Stimulated activated CD4-positive, alpha-beta T cell treated with anti-CD3 and anti-CD28 coated beads, Interleukin-1b, Interleukin-23, amount 100 ng/mL, for 4 hours (primary cell): ENCODE measurements at places on chromosomes 3 and 15.

DNA sequence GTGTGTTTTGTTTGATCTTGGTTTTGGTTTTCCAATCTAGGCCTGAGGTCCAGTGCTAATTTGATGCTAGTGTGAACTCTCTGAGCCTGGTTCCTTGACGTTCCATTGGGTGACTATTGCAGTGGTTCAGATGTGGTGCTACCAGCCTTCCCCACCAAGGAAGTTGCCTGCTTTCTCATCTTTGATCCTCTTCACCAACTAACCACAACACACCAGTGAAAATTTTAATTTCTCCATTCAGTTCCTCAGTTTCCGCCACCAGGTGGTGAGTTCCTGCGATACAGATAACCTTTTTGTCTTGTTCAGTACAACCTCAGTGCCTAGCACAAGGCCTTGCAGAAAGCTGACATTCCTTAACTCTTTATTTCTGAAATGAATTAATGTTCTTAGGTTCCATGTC lies 337.4 kb upstream of the TPRG1 start:
- peak; percentile 3 for DNase-seq

GRCh38 chr3:69219101-69219708 lies 96.8 kb upstream of the LMOD3 start:
- DNase-seq: no peak

GRCh38 chr3:49747792-49748480 lies 24.2 kb upstream of the GMPPB start:
- DNase-seq: no peak

- no peak for DNase-seq
Measured at GRCh38 chr3:183131186-183131725, 31.3 kb downstream of the LAMP3 start.

GRCh38 chr15:80904998-80905397 lies 84.6 kb downstream of the MESD start:
- no peak for DNase-seq

- no peak for DNase-seq
Measured at GRCh38 chr15:96457841-96458240, 127.3 kb downstream of the NR2F2 start.

DNA sequence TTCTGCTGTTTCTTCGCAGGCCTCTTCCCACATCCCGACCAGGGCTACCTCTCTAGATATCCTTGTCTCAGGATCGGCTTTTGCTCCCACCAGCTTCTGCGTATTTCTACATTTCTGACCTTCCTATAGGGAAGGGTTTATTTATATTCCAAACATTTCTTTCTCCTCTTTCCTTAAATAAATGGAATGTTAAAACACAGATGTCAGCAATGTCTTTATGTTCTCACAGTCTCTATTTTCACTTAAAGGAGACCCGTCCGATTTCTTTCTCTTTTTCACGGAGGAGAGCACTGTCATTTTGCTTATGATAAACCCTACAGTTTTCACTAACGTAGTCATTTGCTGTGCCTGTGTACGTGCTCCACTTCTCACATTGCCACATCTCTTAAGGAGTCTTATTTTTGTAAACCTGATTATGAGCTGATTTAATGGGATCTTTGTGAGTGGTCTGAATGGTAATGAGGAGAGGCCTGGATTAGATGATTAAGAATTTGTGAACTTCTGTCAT lies 630 bp downstream of the KIF15 start:
- no peak for DNase-seq

GRCh38 chr3:112261742-112262141 lies 32.3 kb downstream of the SLC9C1 start:
- DNase-seq: no peak

GRCh38 chr3:9955067-9955502 lies 2.9 kb upstream of the PRRT3 start:
- no peak for DNase-seq

DNA sequence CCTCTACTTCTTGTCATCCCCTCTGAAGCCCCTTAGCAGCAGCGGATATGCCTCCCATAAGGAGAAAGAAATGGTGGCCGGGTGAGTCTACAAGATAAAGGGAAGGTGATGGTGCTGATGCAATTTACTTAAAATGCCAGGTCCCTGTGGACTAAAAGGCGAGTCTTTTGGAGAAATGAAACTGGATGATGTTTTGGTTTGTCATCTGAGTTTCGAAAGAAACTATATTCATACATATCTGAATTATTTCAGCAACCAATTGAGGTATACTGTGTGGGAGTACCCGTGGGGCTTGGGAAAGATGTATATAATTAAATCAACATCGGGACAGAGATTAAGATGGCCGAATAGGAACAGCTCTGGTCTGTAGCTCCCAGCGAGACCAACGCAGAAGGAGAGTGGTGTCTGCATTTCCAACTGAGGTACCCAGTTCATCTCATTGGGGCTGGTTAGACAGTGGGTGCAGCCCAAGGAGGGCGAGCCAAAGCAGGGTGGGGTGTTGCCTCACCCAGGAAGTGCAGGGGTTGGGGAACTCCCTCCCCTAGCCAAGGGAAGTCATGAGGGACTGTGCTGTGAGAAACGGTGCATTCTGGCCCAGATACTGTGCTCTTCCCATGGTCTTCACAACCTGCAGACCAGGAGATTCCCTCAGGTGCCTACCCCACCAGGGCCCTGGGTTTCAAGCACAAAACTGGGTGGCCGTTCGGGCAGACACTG lies 210.6 kb upstream of the CHRM5 start:
- DNase-seq: no peak

GRCh38 chr3:153442799-153443487 lies 280.9 kb downstream of the RAP2B start:
- no peak for DNase-seq

GRCh38 chr15:90829942-90830440 lies 38.4 kb upstream of the FURIN start:
- DNase-seq: no peak

DNA sequence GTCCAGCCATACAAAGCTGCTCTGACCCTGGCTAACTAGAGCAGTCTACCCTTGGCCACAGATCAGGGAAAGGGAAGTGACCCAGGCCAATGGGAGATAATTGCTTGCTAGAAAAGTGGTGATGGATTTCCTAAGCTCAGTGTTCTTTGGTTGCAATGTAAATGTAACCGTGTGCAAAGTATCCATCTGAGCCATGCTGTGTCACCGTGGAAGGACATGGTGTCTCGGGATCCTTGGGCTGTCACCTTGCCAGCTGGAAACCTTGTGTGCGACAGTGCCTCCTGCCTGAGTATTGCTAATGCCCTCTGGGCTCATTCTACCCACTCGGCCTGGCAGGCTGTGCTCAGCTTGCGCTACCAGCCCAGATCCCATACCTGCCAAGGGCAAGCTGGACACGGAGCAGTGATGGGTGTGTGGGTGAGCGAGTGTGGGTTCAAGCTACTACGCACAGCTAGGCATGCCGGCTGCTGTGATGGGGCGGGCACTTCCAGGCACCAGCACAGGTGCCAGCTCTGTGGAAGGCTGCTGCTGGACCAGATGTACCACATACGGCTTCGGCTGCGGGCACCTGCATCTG lies 10.7 kb upstream of the SIAH2 start:
- no peak for DNase-seq

GRCh38 chr15:62684123-62684808 lies 358.3 kb upstream of the TPM1 start:
- DNase-seq: no peak

DNA sequence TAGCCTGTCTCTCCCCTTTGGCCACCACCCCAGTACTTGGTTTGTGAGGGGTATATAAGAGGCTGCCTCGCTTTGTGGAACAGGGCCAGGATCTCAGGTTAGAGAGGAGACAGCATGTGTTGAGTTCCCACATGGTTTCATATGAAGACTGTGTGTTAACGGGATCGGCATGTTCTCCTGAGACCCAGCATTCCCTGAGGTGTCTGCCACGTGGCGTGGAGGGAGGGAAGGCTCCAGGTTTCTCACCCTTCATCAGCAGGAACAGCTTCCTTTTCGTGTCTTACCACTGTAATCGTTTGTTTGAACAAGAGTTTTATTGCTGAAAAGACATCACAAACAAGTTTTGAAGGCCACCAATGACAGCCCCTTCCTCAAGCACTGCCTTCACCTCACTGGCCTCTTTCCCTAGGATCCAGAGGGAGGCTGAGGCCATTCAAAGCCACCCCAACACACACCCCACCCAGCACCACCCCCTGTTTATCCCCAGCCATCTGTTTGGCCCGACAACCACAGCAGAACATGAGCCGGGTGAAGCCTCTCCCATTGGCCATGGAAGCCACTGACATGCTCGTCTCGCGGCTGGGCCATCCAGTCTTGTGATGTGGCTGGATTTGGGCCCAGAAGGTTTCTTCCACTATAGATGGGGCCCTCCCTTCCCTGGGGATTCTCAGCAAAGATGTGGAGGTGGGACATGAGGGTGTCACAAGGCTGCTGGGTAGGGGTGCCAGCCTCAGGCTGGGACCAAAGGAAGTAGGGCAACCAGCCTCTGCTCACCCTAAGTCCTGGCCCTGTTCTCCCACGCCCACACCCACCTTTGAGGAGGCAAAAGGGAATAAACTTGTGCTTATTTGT lies 10.0 kb downstream of the BHLHE40 start:
- no peak for DNase-seq

DNA sequence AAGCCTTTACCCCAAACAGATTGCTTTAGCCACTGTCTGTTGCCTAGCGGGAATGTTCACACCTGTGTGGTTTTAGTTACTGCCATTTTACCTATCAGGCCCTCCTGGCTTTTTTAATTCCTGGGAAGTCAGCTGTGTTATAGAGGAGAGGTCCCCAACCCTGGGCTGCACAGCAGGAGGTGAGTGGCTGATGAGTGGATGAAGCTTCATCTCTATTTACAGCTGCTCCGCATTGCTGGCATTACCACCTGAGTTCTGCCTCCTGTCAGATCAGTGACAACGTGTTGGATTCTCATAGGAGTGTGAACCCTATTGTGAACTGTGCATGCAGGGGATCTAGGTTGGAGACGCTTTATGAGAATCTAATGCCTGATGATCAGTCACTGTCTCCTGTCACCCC lies 127.0 kb downstream of the MBNL1 start:
- no peak for DNase-seq

GRCh38 chr3:113717818-113718217 lies 21.4 kb upstream of the USF3 start:
- no peak for DNase-seq

DNA sequence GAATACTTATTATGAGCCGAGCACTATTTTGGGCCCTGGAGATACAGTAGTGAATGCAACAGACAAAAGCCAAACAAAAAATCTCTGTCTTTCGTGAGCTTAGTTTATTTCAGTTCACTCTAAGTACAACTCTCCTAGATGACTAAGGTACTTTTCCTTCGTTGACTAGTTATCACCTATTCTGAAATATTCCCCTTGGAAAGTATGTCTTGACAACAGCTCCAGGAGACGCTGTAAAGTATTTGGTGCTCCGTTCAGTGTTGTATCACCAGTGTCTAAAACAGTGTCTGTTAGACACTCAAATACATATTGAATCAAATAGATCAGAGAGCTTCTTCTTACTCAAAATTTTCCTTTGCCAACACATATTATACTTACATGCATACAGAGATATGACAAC lies 119.6 kb downstream of the TFDP2 start:
- DNase-seq: no peak

GRCh38 chr3:123610331-123610730 lies 25.5 kb upstream of the HACD2 start:
- DNase-seq: no peak

DNA sequence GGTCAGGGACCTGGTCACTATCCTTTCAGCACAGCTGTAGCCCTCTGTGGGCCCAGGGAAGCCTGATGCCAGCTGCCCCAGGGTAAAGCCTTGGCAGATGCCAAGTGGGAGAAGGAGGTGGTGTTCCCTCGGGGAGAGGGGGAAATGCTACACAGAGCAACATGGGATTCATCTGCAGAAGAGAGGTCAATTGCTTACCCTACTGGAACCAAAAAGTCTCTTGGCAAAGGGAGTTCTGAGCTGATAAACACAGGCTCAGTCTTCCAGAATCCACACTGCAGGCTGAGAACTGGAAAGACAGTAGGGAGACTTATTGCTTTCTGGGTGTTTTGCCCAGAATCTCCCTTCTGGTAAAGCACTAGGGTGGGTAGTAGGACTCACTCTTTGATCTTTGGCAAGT lies 100.1 kb upstream of the NEO1 start:
- DNase-seq: no peak

GRCh38 chr3:139935016-139935865 lies at the start of gene CLSTN2:
CLSTN2 (plus strand) TSS chr3:139935185.
- DNase-seq: no peak

- no peak for DNase-seq
Measured at GRCh38 chr15:95208988-95209387, 977.6 kb downstream of the MCTP2 start.

DNA sequence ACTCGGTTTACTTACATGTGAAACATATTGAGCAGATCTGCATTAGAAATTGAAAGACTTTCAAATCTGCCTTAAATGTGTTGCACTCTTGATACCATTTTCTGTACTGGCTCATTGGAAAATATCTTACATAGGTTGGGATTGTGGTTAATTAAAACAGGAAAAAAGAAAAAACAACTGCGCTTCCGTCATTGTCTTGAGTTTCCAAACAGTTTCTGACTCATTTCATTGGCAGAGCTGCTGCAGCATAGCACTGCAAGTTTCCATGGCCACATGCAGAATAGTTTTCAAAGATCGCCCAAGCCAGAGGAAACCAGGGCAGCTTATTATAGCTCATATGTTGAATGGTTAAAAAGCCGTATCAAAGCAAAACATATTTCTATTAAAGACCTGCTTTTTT lies 446.6 kb upstream of the BCHE start:
- no peak for DNase-seq

DNA sequence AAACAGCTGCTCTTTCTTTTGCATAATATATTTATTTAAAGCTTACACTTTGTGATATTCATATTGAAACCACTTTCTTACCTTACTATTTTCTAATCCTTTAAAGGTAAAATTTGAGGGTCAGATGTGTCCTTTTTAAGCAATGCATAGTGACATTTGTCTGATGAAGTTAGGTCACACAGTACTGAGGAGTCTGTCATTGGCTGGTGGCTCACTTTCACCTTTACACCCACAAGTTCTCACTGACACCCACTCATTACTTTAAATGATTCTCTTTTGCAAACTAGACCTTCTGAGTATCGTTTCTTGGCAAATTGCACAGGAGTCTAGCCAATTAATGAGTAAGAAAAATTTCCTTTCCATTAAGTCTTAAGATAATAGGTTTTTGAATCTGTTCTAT lies 758.3 kb upstream of the ARPP21 start:
- no peak for DNase-seq

GRCh38 chr3:74844428-74844827 lies 230.0 kb upstream of the CNTN3 start:
- DNase-seq: no peak

- no peak for DNase-seq
Measured at GRCh38 chr3:169227911-169228310, 435.6 kb downstream of the MECOM start.

- no peak for DNase-seq
Measured at GRCh38 chr15:68733666-68734065, 87.0 kb downstream of the ANP32A start.

DNA sequence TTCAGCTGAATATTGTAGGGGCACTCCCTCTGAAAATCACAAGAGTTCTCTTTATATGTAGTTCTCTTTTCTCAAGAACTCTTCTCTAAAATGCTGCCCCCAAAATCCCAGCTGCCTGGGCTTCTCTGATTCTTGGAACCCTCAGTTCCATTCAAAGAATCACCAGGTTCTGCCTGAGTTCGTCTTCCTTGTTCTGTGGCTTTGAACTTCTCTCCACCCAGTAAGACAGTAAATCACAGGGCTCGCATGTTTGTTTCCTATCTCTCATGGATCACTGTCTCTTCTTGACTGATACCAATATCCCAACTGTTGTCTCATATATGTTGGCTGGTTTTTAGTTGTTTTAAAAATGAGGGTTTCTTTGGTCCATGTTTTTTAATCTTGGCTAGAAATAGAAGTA lies 359.5 kb upstream of the CBLB start:
- no peak for DNase-seq
